ENCODE measurements at places on chromosomes 3 and 15.

- peak; percentile 86 for DNase-seq
Measured at GRCh38 chr15:62138124-62138523, 27.0 kb downstream of the C2CD4B start.

GRCh38 chr3:186107215-186108105, 1.4 kb downstream of the ETV5 start:
- DNase-seq, result peak; percentile 80

- no peak for DNase-seq
Measured at GRCh38 chr15:75864213-75865059, 21.2 kb downstream of the UBE2Q2 start.

DNA sequence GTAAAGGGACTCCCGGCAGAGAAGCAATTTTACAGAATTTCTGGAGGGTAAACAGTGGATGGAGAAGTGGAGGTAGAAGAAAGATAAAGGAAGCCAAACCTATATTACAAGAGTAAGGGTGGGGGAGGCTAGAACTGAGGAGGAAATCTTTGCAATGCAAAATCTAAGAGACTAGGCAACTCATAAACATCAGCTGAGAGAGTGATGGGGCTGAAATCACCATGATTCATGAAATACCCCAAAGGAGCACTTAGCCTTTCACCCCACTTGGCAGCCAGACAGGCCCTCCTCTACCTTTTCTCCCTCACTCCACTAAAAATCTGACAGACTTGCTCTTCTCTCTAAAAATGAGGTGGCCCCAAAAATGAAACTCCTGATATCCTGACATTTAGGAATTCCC, 19.5 kb upstream of the ZBTB38 start:
- DNase-seq, result no peak

DNA sequence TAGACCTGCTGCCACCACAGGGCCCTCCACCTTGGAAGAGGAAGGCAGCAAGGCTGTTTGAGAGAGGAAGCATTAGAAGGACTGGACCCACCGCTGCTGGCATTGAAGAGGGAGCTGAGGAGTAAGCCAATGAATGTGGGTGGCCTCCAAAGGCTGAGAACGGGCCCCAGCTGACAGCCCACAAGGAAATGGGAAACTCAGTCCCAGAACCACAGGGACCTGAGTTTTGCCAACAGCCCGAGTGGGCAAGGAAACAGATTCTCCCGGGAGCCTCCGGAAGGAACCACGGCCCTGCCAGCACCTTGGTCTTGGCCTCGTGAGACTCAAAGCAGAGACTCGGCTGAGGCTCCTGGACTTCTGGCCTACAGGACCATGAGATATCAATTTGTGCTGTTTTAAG, 95.4 kb upstream of the SNRPA1 start:
- no peak for DNase-seq

GRCh38 chr15:87758794-87759418, 497.6 kb downstream of the NTRK3 start:
- no peak for DNase-seq

GRCh38 chr15:100715571-100716455, 113.4 kb downstream of the ASB7 start:
- no peak for DNase-seq

DNA sequence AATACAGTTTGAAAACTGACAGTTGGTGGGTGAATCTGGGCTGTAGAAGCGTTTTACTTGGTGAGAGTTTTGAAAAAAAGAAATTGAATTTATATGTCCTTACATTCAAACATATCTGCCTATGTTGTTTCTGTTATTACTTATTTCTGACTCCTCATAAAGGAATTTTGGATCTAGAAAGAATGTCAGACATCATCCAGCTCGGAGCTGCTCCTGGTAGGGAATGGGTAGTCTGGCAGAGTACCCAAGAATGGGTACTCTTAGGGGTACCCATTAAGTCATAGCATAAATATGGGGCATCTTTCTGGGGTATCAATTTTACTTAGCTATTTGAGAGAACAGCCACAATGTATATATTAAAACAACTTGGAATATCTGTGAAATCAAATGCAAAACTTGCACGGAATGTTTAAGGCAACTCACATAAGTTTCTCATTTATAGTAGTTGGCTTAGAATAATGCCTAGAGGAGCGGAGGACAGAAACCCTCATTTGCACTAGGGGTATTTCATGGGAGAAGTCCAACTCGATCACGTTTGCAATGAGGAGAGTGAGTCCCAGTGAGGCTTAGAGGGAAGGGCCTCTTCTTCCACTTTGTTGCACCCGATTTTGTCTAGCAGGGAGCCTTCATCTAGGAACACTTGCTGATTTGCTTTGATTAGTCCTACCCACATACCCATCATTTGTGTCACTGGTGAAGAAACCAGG, 2.4 kb upstream of the LARP6 start:
- no peak for DNase-seq

- peak; percentile 90 for DNase-seq
Measured at GRCh38 chr15:101124731-101125451, 127.0 kb downstream of the CHSY1 start.

DNA sequence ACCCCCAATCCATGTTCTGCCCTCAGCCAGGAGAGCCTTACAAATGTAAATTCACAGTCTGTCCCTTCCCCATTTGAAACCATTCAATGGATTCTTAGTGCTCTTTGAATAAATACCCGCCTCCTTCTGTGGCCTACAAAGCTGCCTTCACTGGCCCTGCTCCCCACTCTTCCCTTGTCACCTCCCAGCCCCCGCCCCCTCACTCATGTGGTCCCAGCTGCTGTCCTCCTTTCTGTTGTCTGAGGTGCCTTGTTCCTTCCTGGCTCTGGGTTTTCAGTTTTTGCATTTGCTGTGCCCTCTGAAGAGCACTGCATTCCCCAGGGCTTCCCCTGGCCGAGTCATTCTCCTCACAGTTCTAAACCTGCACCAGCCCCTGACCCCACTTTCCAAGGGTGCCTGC, 3.2 kb downstream of the EFCAB12 start:
- DNase-seq, result no peak

DNA sequence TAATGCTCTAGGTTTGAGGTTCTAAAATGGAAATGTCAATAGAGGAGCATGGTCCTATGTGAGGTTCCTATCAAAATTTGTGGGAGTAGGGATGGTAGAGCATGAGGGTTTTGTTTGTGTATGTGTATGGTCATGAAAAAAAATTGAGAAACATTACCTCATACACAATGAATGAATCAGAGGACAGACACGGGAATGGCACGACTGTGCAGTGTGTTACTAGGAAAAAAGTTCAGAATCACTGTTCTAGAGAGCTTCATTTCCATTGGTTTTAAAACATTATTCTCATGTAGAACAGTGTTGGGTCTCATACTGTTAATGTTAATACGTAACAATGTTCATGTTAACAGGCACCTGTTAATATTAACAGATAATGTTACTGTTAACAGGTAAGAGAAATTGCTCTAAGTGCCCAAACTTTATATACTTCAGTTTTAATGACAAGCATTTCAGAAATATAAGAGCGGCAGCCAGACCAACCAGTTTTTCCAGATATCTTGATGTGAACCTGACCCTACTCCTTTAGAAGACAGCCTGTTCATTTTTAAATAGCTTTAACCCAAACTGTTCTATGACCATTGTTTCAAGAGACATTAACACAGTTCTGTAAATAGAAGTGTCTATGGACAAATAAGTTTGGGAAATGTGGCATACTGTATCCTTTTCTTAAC, 48.0 kb downstream of the SLC15A2 start:
- no peak for DNase-seq

GRCh38 chr15:25930931-25931330, 67.8 kb upstream of the ATP10A start:
- no peak for DNase-seq

- DNase-seq, result no peak
Measured at GRCh38 chr3:183494341-183494740, 61.2 kb downstream of the KLHL6 start.

- DNase-seq, result no peak
Measured at GRCh38 chr15:73792415-73792814, 39.3 kb upstream of the INSYN1 start.

DNA sequence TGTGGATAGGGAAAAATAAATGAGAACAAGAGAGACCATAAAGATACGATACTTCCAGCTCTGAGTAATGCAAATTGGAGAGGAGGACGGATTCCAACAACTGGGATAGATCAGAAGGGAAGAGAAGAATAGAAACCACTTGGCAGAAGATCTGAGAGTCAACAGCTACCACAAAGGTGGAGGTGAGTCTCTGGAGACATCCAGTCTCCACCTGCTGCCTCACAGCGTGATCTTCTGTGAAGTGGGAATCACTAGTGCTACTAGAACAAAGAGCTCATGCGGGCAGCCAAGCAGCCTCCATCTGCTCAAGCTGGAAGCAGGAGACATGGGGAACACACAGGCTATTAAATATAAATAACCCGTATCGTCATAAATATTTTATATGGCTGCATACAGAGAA, 558.5 kb upstream of the CFAP20DC start:
- DNase-seq, result no peak

GRCh38 chr3:51684971-51685751, 14.1 kb downstream of the TEX264 start:
- peak; percentile 88 for DNase-seq

- DNase-seq, result no peak
Measured at GRCh38 chr3:54165865-54166264, 43.5 kb downstream of the CACNA2D3 start.

DNA sequence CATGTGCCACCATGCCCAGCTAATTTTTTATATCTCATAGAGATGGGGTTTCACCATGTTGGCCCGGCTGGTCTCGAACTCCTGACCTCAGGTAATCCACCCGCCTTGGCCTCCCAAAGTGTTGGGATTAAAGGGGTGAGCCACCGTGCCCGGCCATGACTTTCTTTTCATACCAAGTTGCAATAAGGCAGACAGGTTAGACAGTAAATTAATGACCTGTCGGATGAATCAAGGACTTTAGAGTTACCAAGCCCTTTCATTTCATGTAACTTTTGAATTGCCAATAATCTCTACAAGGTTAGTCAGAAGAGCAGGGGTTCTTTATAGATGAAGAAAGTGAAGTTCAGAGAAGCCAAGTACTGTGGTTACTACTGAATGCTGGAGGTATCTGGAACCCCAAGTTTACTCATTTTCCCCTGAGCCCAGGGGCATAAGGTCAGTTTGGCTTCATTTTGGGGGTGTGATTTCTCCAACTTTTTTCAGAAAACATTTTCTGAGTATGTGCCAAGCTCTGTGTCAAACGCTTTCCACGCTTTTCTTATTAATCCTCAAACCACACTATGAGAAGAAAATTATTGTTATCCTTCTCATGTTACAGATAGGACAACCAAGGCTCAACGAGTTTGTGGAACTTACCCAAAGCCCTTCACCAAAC, 11.9 kb downstream of the PRICKLE2 start:
- DNase-seq, result no peak

- DNase-seq, result no peak
Measured at GRCh38 chr3:52181543-52181942, 16.4 kb upstream of the ALAS1 start.

- DNase-seq, result no peak
Measured at GRCh38 chr15:96735632-96736240, 405.2 kb downstream of the NR2F2 start.

GRCh38 chr3:17877299-17877698, 134.9 kb upstream of the TBC1D5 start:
- no peak for DNase-seq

- no peak for DNase-seq
Measured at GRCh38 chr3:189602471-189602870, 28.7 kb upstream of the TP63 start.

DNA sequence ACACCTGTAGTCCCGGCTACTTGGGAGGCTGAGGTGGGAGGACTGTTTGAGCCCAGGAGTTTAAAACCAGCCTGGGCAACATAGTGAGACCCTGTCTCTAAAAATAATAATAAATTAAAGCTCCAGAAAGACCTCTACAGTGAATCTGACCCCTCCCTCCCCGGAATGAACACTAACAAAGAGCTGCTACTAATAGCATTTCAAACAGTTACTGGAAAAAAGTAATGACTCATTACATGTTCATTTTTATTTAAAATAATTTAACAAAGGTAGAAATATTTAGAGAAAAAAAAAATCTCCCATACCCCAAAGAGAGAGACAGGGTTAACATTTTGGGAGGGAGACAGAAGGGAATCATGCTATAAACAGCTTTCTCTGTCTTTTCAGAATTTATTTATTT, 2.2 kb upstream of the UBA3 start:
- peak; percentile 13 for DNase-seq

DNA sequence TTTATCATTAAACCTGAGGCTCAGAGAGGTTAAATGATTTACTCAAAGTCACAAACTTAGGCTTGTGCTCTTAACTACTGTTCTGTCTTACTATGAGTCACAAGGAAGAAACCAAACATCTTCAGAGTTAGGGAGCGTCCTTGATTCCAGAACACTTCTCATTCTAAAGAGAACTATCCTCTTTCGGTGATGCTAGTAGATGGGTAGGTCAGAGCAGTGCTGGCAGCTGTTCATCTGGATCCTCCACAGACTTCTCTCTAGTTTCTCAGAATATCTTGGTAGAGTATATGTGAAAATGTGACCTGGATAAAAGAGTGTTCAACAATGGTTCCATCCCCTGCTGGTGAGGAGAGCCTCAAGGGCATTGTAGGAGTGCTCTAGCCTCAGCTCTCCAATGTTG, 3.3 kb downstream of the ARL6IP5 start:
- no peak for DNase-seq

DNA sequence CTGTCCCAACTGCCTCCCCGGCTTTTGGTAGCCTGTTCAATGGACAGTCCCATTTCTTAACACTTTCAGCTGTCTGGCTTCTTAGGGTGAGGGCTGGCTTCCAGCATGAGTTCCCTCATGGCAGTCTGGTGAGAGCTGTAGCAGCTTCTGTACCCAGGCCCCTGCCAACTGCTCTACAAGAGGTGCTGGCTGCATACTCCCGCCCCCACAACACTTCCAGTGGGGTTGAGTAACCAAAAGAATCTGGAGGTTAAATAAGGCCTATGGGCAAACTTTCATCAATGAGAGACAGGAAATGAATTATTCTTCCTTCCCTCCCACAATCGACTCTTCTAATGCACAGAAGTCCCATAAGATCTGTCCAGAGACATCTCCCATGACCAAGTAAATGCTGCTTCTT, 145.0 kb downstream of the NEK10 start:
- DNase-seq, result no peak

DNA sequence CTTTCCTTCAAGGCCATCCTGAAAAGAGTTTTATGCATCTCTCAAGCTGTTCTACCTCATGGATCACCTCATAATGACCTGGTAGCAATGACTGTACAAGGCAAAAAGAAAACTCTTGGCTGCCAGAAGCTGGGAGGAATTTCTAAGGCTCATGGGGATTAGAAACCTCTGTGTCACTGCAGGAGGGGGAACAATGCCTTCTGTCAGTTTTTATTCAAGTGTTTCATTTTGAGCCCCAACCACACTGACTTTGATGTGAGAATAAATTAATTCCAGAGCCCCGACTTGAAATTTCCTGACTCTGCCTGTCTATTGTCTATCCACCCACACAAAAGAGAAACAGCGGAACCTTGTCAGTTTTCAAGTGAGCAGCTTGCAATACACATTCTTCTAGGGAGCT, 58.7 kb upstream of the MRPL3 start:
- DNase-seq, result no peak

- DNase-seq, result no peak
Measured at GRCh38 chr3:127037418-127037841, 54.5 kb downstream of the PLXNA1 start.

- no peak for DNase-seq
Measured at GRCh38 chr3:45084820-45085816, 59.0 kb downstream of the CLEC3B start.

All from dermis microvascular lymphatic vessel endothelial cell (primary cell).